ENCODE measurements at places on chromosomes 2 and 18. TPM values are rescaled to one million over a fixed set of nuclear protein-coding genes. Genes with fewer than 3 reads are reported as not detected.

The VSNL1 gene
- total RNA-seq: 63.2 TPM

The KLHL30 gene
- total RNA-seq: not detected

The G6PC2 gene
- not detected for total RNA-seq

The DTNA gene
- 12.1 TPM for total RNA-seq

DNA sequence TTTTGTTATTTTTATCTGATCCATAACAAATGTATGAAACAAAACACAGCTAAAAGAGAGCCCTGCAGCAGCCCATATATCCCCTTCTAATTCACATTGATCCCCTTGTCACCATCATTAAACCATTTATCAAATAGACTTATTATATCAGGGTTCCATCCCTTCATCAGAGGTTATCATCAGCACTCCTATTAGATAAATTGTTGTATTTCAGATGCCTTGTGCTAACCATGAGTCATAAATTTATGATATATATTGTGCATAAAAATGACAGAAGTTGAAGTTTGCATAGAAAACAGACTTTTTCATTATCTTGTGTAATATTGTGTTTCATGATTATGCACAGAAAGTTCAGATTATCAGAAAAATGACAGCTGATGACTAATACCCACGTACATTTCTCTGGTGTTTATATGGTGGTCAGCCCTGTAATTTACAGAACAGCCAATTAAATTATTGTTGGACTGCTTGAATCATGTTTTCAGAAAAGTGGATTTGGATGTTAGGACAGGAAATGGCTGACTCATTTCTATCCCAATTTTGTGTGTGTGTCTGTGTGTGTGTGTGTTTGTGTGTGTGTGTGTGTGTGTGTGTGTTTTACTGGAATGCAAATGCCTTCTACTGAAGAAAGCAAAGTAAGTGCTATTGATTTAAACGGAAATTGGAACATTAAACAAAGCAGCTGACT, 80.9 kb downstream of the PPP1R1C start:
- DNase-seq: no peak
- no peaks in the 10 kb centered on the region for H3K36me3 ChIP-seq
- H3K4me1 ChIP-seq: peaks cover 22% of the 10 kb centered on the region
- no peak overlapping the region for H3K4me3 ChIP-seq

GRCh38 chr2:215895330-215895729, 118.0 kb downstream of the MREG start:
- H3K27me3 ChIP-seq: no peaks in the 10 kb centered on the region
- no peaks in the 10 kb centered on the region for H3K36me3 ChIP-seq
- peaks cover 28% of the 10 kb centered on the region for H3K4me1 ChIP-seq
- peak; percentile 66 for DNase-seq

GRCh38 chr2:104871649-104871971, 17.7 kb downstream of the POU3F3 start:
- H3K4me1 ChIP-seq: peaks cover 7% of the 10 kb centered on the region
- H3K4me3 ChIP-seq: no peak overlapping the region
- H3K36me3 ChIP-seq: no peaks in the 10 kb centered on the region
- no peak overlapping the region for H3K27ac ChIP-seq

DNA sequence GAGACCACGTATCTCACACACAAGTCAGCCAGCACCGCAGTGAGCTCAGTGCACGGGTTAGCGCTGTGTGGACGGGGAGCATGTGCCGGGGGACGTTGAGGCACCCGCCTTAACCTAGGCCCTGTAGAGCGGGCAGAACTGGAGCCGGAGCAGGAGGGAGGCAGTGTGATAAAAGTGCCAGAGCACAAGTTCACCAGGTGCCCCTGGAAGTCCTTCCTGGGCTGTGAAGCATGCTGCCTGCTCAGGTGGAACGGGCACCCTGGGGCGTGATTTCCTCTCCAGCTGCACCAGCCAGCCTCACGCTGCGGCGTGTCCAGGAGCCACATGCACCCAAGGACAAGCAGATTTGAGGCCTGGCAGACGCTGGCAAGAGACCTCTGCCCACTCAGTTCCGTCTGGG, 50.3 kb downstream of the ITGB1BP1 start:
- no peak overlapping the region for H3K27ac ChIP-seq
- no peak for DNase-seq
- H3K36me3 ChIP-seq: peaks cover 23% of the 10 kb centered on the region
- H3K4me3 ChIP-seq: no peak overlapping the region

The CABLES1 gene
- total RNA-seq: 32.4 TPM

DNA sequence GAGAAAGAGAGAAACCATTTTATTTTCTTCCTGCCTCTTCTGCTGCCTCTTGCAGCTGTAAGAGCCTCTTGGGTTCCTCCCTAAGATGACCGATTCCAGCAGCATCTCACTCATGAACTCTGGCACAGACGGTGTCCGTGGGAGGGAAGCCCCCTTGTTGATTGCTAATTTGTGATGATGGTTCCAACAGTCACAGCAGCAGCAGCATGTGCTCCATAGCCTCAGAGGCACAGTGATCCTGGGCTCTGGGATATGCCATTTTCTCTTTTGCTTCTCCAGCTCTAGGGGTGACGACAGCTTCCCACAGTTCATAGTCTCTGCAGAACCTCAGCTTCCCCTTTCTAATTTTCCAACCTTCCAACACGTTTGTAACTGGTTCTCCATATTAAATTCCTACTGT, 324.2 kb upstream of the HS6ST1 start:
- DNase-seq: no peak
- H3K4me1 ChIP-seq: no peaks in the 10 kb centered on the region
- H3K4me3 ChIP-seq: no peak overlapping the region
- H3K36me3 ChIP-seq: no peaks in the 10 kb centered on the region

GRCh38 chr2:24920098-24920808, at the start of gene ADCY3:
Gene ADCY3 (minus strand): TSS chr2:24920237. CDS start chr2:24918987, 1,250 bp downstream.
- H3K4me1 ChIP-seq: peaks cover 13% of the 10 kb centered on the region
- peaks cover 83% of the 10 kb centered on the region for H3K27me3 ChIP-seq
- peak within 1 kb of the TSS; percentile 41 for H3K4me3 ChIP-seq

Measured in HepG2 (cell line).